ENCODE measurements at places on chromosomes 7 and 10. TPM values are rescaled to one million over a fixed set of nuclear protein-coding genes. Genes with fewer than 3 reads are reported as not detected.

FOXI2 gene
- not detected for total RNA-seq

DNAH11 gene
- 0.15 TPM for total RNA-seq

LRRD1 gene
- total RNA-seq, result 0.05 TPM

- H3K4me3 ChIP-seq, result no peak overlapping the region
- H3K4me1 ChIP-seq, result no peaks in the 10 kb centered on the region
- DNase-seq, result no peak
- no peaks in the 10 kb centered on the region for H3K27me3 ChIP-seq
- no peak overlapping the region for H3K27ac ChIP-seq
Observed at GRCh38 chr7:102942181-102942866, 29.5 kb downstream of the LRRC17 start.

- no peak within 1 kb of the TSS for H3K4me3 ChIP-seq
- H3K27ac ChIP-seq, result no peak within 1 kb of the TSS
- no peaks in the 10 kb centered on the region for H3K36me3 ChIP-seq
- peaks cover 5% of the 10 kb centered on the region for H3K27me3 ChIP-seq
Observed at GRCh38 chr10:15719899-15720634, at the start of gene ITGA8. ITGA8 (minus strand) TSS chr10:15719922; CDS start chr10:15719771, 151 bp downstream.

DNA sequence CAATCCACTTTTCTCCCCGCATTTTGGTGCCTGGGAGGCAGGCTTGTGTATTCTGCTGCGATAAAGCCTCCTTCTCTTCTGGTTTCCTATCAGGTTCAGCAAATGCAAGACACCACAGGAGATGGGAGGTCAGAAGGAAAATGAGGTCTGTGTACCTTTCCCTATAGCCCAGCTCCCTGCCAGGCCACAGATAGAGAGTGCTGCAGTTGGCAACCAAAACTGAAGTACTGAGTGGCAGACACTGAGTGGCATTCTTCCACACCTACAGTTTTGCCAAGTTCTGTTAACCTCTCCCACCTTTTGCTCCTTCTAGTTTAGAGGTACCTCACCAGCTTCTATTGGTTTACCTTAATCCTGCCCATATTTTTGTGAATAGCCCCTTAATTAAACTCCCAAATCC is 948.4 kb downstream of the SORCS1 start:
- DNase-seq, result no peak
- H3K4me3 ChIP-seq, result no peak overlapping the region
- no peak overlapping the region for H3K27ac ChIP-seq

DNA sequence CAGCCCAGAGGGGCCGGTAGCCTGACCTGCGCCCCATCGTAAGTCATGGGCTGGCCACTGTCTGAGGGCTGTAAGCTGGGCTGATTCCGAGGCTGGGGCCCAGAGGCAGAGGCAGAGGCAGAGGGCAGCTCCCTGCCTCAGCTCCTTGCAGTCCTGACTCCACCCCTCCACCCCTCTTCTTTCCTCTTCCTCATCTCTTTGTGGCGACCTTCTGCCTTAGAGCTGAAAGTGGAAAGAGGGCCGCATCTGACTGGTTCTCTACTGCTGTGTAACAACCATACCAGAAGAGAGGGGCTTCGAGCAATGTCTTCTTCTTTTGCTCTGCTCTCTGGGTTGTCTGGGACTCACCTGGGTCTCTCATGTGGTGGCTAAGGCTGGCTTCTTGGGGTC is 179.1 kb downstream of the RPS24 start:
- no peaks in the 10 kb centered on the region for H3K4me1 ChIP-seq
- peaks cover 2% of the 10 kb centered on the region for H3K27me3 ChIP-seq
- no peaks in the 10 kb centered on the region for H3K36me3 ChIP-seq
- no peak overlapping the region for H3K4me3 ChIP-seq

GRCh38 chr7:43077285-43077684 is 35.2 kb upstream of the HECW1 start:
- H3K27ac ChIP-seq, result no peak overlapping the region
- no peaks in the 10 kb centered on the region for H3K36me3 ChIP-seq
- DNase-seq, result no peak
- H3K27me3 ChIP-seq, result no peaks in the 10 kb centered on the region

- no peak overlapping the region for H3K4me3 ChIP-seq
- no peaks in the 10 kb centered on the region for H3K36me3 ChIP-seq
- H3K4me1 ChIP-seq, result no peaks in the 10 kb centered on the region
- no peak for DNase-seq
Observed at GRCh38 chr7:36075561-36075960, 77.5 kb upstream of the EEPD1 start.

DNA sequence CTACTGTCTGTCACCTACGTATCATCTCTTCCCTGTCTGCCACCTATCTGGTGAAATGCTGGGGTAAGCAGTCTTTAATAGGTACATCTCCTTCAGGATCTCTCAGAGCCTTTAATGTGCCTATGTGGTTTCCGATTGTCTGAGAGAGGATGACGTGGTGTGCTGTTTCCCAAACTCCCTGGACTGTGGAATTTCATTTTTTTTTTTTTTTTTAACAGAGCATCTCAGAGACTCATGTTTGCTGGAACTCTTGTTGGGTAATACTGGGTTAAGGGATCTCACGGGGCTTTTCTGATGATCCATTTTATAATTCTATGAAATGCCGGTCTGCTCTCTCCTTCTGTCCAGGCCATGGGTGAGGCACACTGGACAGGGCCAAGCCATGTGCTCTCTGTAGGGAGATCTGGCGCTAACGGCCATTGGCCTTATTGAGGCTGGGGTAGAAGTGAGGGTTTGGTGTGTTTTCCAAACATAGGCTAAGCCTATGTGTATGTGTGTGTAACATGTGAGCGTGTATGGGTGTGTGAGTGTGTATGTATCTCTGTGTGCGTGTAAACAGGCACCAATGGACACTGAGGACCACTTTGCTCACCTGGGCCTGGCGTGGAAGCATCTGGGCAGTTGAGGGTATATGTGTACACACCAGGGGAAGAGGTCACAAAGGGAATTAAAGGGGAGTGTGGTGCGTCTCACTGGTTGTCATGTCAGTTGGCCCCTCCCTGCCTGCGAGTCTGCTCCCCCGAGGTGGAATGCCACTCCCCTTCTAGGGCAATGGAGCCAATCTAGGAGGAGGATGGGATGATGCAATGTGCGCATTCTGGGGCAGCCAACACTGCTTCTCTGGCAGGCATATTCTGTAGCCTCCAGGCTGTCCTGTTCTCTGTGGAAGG is 7.8 kb downstream of the ADRA2A start:
- H3K27ac ChIP-seq, result no peak overlapping the region
- no peaks in the 10 kb centered on the region for H3K36me3 ChIP-seq
- H3K4me1 ChIP-seq, result no peaks in the 10 kb centered on the region
- no peak for DNase-seq
- no peak overlapping the region for H3K4me3 ChIP-seq
- H3K27me3 ChIP-seq, result no peaks in the 10 kb centered on the region

DNA sequence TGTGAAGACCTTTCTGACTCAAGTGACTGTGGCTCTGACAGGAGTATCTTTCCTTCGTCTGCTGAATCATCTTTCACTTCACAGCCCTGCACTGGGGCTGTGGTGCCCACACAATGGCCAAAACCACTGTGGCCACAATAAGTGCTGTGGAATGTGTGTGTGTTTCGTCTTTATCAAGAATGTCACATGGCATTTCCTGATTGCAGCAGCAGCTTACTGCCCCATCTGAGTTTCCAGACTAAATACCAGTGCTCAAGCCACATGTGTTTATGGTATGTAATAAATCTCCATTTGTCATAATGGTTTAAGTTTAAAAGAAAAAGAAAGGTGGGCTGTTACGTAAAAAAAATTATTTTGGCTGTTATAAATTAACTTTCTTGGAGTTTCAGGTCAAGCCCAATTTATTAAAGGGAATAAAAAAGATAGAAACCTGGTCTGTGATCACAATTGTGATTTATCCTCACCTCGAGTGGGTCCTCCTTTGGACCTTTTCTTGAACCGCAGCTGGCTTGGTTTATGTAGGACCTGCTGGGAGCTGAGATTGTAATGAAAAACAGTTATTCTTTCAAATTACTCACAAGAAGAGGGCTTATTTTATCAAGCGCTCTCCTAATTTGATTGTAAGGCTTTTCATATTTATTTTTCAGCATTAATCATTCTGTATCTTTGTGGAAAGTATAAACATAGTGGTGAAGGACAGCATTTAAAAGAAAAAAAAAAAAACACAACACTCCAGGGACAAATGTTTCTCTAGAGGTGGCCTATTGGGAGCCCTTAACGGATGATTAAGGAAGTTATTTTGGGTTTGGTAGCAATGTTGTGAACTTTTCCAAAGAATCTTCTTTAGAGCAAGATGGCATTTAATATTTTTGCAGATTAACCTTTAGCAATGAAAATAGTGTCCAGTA is 116.2 kb downstream of the LRMDA start:
- no peak overlapping the region for H3K4me3 ChIP-seq
- H3K36me3 ChIP-seq, result no peaks in the 10 kb centered on the region
- no peak for DNase-seq
- no peaks in the 10 kb centered on the region for H3K4me1 ChIP-seq
- no peak overlapping the region for H3K27ac ChIP-seq

DNA sequence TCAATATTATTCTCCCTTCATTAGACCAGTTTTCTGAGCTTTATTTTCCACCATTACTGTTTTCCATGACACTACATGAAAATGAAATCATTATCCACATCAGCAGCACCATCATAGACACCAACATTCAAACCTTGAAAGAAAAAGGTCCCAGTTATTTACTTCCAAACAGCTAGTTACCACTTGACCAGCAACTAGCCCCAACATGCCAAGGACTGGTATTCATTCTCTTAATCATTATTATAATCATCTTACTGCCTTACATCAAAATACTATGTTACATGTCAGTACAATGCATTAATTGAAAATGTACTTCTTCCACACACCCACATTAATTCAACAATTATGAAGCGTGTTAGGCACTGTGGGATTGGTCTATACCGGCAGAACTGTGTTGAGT is 199.4 kb downstream of the TSPAN12 start:
- H3K36me3 ChIP-seq, result no peaks in the 10 kb centered on the region
- H3K4me1 ChIP-seq, result no peaks in the 10 kb centered on the region
- no peaks in the 10 kb centered on the region for H3K27me3 ChIP-seq
- no peak for DNase-seq
- H3K4me3 ChIP-seq, result no peak overlapping the region

DNA sequence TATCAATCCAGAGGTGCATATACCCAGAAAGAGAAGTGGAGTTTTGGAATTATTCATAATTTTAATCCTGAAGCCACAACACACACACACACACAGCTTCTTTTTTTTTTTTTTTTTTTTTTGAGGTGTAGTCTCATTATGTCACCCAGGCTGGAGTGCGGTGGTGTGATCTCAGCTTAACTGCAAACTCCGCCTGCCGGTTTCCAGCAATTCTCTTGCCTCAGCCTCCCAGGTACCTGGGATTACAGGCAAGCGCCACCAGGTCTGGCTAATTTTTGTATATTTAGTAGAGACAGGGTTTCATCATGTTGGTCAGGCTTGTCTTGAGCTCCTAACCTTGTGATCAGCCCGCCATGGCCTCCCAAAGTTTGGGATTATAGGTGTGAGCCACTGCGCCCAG is 35.4 kb downstream of the TET1 start:
- DNase-seq, result no peak
- no peaks in the 10 kb centered on the region for H3K36me3 ChIP-seq
- peaks cover 15% of the 10 kb centered on the region for H3K4me1 ChIP-seq
- no peaks in the 10 kb centered on the region for H3K27me3 ChIP-seq
- no peak overlapping the region for H3K27ac ChIP-seq

GRCh38 chr10:4691776-4692175 is 134.2 kb upstream of the AKR1E2 start:
- H3K4me1 ChIP-seq, result peaks cover 3% of the 10 kb centered on the region
- peak overlapping the region; percentile 74 for H3K27ac ChIP-seq
- DNase-seq, result no peak
- H3K4me3 ChIP-seq, result no peak overlapping the region

- H3K27me3 ChIP-seq, result no peaks in the 10 kb centered on the region
- H3K4me1 ChIP-seq, result no peaks in the 10 kb centered on the region
- DNase-seq, result peak; percentile 10
- H3K27ac ChIP-seq, result no peak overlapping the region
- H3K36me3 ChIP-seq, result no peaks in the 10 kb centered on the region
Observed at GRCh38 chr7:113289140-113289740, 170.9 kb upstream of the SMIM30 start.

DNA sequence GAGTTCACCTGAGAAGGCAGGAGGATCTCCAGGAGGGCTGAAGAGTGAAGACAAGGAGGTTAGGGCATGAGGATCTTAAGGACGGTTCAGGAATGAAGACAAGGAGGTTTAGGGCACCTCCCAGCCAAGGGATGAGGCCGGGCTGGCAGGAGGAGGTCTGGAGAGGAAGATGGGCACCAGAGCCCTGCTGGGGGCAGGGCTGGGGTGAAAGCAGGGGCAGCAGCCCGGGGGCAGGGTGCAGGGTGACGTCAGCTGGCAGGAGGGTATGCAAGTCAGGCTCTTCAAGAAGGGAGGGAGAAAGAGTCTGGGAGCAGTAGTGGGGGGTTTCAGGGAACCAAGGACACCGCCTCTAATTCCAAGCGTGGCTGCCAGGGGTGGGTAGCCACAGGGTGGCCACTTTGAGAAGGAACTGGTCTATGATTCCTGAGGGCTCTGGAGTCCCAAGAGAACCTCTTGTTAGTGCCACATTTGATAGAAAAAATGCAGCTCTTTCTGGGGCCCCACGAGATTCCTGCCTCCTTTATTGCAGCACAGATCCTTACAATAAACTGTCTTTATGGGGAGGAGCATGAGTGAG is 101.6 kb downstream of the C10orf90 start:
- H3K4me1 ChIP-seq, result peaks cover 6% of the 10 kb centered on the region
- no peaks in the 10 kb centered on the region for H3K27me3 ChIP-seq
- no peak overlapping the region for H3K27ac ChIP-seq
- no peaks in the 10 kb centered on the region for H3K36me3 ChIP-seq
- H3K4me3 ChIP-seq, result no peak overlapping the region

GRCh38 chr7:105337529-105337928 is 51.2 kb downstream of the SRPK2 start:
- H3K36me3 ChIP-seq, result no peaks in the 10 kb centered on the region
- H3K27me3 ChIP-seq, result no peaks in the 10 kb centered on the region
- no peak overlapping the region for H3K27ac ChIP-seq
- peaks cover 3% of the 10 kb centered on the region for H3K4me1 ChIP-seq

- H3K36me3 ChIP-seq, result no peaks in the 10 kb centered on the region
- no peak for DNase-seq
- H3K4me3 ChIP-seq, result no peak overlapping the region
- H3K4me1 ChIP-seq, result no peaks in the 10 kb centered on the region
- no peak overlapping the region for H3K27ac ChIP-seq
Observed at GRCh38 chr10:125999694-126000093, 103.3 kb downstream of the FANK1 start.

DNA sequence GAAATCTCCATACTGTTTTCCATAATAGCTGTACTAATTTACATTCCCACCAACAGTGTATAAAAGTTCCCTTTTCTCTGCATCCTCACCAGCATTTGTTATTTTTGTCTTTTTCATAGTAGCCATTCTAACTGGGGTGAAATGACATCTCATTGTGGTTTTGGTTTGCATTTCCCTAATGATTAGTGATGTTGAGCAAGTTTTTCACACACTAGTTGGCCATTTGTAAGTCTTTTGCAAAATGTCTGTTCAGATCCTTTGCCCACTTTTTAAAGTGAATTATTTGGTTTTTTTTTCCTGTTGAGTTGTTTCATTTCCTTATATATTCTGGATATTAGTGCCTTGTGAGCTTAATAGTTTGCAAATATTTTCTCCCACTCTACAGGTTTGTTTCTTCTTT is 101.0 kb upstream of the NFE2L3 start:
- H3K4me3 ChIP-seq, result no peak overlapping the region
- H3K4me1 ChIP-seq, result no peaks in the 10 kb centered on the region
- H3K27ac ChIP-seq, result no peak overlapping the region
- peaks cover 19% of the 10 kb centered on the region for H3K27me3 ChIP-seq
- no peak for DNase-seq
- no peaks in the 10 kb centered on the region for H3K36me3 ChIP-seq

- H3K36me3 ChIP-seq, result no peaks in the 10 kb centered on the region
- peaks cover 17% of the 10 kb centered on the region for H3K4me1 ChIP-seq
- H3K27me3 ChIP-seq, result no peaks in the 10 kb centered on the region
- H3K27ac ChIP-seq, result no peak overlapping the region
- no peak for DNase-seq
Observed at GRCh38 chr10:98416606-98417388, 1.8 kb upstream of the PYROXD2 start.
